ENCODE measurements at places on chromosomes 3 and 15.

GRCh38 chr15:64310036-64310435 is 45.9 kb downstream of the CSNK1G1 start:
- DNase-seq, result no peak

- DNase-seq, result no peak
Observed at GRCh38 chr3:139328356-139328755, 15.5 kb upstream of the MRPS22 start.

- DNase-seq, result no peak
Observed at GRCh38 chr3:103055021-103055520, 620.3 kb downstream of the ZPLD1 start.

DNA sequence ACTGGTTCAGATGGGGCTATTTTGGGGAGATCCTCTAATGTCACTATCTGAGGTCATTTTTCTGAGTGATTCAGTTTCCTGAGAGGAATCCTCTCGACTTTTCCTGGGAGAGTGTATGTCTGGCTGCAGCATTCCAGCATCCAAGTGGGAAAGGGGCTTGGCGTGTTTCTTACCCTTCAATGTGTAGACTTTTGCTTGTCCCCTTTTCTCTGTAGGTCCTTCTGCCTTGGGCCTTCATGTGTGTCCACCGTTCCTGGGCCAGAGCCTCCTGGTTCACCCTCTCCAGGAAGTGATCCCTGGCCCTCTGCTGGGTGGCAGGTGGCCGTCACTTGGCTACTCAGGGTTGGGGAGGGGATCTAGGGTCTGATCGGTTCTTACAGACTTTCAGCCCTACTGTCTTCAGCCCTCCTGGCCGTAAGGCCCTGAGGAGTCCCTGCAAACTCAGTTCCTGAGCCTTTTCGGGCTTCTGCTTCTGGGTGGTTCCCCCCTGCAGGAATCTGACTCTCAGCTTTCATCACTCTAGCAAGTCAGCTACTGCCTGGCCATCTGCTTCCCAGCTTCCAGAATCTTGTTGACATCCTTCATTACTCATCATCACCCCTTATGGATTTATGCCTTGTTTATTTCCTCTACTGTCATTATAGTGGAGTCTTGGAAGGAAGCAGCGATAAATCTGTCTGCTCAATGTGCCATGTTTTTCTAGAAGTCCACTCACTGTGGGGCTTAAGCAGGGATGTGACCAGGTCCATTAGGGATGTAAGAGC is 36.5 kb downstream of the GOLGA6L10 start:
- DNase-seq, result no peak

- no peak for DNase-seq
Observed at GRCh38 chr3:66860771-66861170, 137.3 kb upstream of the KBTBD8 start.

DNA sequence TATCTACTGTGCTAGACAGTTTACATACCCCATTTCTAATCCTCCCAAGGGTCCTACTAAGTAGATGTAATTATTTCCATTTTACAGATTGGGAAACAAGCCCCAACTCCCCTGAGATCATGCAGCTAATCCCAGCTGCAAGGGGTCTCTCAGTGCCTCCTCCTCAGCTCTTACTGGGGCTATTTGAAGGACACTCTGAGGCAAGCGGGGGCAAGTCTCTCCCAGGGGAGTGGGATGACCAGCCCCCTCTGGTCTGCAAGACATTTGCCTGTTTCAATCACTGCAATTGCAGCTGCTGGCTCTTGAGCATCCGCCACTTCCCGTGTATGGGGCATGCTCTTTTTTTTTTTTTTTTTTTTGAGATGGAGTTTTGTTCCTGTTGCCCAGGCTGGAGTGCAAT is 11.4 kb downstream of the LAMP3 start:
- DNase-seq, result no peak

DNA sequence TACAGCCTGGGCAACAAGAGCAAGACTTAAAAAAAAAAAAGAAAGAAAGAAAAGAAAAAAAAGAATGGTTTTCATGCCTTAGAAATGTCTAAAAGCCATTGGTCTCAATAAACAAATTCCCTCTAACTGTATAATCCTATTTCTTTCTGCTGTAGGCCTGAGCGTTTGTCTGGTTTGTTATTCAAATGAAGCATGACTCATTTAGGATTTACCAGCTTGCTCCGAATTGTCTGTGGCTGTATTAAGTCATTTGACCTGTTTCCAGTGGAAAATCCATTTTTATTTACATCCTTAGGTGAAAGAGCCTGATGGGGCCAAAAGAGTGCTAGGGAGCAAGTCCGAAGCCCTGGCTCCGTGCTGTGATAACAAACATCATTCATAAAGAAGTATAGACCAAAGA is 73.8 kb downstream of the BDH1 start:
- DNase-seq, result no peak

GRCh38 chr3:31810991-31811433 is 170.1 kb downstream of the OSBPL10 start:
- no peak for DNase-seq

DNA sequence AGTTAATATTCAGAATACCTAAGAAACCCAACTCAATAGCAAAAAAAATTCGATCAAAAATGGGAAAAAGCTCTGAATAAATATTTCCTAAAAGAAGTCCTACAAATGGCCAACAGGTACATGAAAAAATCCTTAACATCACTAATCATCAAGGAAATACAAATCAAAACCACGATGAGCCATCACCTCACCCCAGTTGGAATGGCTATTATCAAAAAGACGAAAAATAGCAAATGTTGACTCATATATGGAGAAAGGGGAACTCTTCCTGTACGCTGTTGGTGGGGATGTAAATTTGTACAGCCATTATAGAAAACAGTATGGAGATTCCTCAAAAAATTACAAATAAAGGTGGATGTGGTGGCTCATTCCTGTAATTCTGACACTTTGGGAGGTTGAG is 29.6 kb upstream of the SGO1 start:
- DNase-seq, result no peak

DNA sequence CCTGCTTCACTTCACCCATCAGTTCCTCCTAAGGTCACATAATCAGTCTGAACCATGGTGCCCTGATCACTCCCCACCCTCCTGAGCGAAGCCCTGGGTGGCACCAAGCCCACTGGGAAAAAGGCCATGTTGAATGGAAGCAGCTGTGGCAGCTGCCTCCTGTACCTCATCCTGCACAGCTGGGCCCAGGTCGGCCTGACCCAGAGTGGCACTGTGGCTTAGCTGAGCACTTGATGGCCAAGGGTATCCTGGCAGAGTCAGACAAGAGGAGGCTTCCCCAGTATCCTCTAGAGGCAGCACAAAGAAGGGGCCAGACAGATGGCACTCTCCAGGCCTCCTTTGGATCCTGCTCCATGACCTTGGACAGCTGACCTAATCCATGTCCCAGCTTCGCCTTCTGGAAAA is 68.4 kb downstream of the TLE3 start:
- no peak for DNase-seq

GRCh38 chr15:80060356-80061006 is 1.0 kb downstream of the ZFAND6 start:
- DNase-seq, result no peak

DNA sequence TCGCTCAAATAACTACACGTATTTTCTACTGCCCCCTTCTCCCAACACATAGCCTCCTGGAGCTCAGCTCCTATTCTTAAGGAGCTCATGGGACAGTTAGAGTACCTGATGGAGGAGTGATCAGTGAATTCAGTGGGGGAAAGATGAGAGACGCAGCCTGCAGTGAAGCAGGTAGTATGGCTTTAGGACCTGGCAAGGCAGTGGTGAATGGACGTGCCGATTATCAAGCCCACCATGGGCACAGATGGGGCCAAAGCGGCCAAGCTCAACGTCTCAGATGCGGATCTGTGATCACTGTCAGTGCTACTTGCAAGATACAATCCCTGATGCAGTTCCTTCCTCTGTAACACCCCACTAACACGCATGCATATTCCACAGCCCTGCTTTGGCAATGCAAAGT is 45.8 kb upstream of the ATP2B2 start:
- no peak for DNase-seq

- no peak for DNase-seq
Observed at GRCh38 chr15:61605343-61605742, 376.2 kb upstream of the RORA start.

GRCh38 chr3:196757876-196758739 is 18.5 kb downstream of the PAK2 start:
- DNase-seq, result no peak

DNA sequence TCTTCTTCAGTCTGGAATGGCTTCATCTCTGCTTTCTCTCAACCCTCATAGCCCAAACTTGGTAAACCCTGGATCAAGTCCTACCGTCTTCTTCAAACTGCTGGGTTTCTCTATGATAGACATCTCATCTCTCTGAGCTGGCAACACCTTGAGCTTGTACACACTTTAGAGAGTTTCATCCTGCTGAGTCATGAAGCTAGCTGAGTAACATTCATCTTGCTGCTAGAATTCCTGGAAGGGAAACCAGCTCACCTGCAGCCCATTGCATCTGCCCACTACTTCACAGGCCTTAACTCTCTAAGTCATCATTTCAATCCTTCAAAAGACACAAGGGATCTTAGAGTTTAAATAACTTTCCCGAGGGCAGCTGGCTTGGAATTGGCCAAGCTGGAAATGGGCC is 175.5 kb upstream of the RORA start:
- DNase-seq, result no peak

GRCh38 chr3:22380253-22380652 is 629.2 kb upstream of the ZNF385D start:
- DNase-seq, result no peak

DNA sequence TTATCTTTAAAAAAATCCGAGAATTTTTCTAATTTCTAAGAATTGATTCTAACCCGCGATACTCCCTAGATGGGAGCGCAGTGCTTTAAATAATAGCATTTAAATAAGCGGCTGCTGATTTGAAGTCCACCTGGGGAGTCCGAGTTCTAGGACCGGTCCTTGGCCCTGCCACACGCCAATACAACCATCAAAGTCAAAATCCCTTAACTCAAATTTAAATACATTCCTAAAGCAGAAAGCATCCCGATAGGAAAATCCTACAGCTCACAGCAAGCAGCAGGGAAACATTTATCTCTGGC is 508 bp upstream of the ECT2 start:
- DNase-seq, result peak; percentile 17

DNA sequence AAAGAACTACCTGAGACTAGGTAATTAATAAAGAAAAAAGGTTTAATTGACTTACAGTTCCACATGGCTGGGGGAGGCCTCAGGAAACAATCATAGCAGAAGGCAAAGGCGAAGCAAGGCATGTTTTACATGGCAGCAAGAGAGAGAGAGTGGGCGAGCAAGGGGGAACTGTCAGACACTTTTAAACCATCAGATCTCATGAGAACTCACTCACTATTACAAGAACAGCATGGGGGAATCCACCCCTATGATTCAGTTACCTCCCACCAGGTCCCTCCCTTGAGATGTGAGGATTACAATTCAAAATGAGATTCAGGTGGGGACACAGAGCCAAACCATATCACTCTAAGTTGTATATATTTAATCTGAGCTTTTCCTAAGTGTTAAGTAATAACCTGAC is 79.0 kb upstream of the MLF1 start:
- no peak for DNase-seq

- DNase-seq, result peak; percentile 16
Observed at GRCh38 chr3:127673191-127674100, 694 bp downstream of the ABTB1 start.

DNA sequence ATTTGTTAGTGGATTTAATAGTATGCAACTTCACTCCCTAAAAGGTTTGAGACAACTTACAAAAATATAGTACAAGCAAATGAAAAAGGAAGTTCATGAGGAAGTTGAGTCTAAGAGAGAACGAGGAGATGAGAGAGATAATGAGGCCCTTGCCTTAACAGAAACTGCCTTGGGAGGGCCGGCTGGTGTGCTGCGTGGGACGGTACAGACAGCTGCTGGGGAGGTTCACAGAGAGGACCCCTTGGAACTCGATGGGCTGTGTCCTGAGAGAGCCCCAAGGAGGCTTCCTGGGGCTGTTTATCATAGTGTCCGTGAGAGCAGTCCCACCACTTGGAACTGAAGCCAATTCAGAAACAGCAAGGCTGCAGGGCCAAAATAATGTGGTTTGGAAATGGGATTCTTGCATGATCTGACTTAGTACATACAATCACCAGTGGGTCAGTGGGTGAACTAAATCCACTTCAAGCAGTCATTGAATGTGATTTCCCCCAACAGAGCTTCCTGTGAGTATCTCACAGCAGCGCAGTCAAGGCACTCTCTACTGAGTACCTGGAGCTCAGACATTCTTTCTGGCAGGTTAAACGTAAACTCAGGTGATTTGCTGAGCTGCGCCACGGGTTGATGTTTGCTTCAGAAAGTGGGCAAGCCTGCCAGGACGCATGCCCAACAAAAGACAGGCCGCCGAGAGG is 90.8 kb downstream of the CRTC3 start:
- peak; percentile 28 for DNase-seq

GRCh38 chr3:190197346-190197763 is 76.7 kb upstream of the P3H2 start:
- DNase-seq, result no peak

DNA sequence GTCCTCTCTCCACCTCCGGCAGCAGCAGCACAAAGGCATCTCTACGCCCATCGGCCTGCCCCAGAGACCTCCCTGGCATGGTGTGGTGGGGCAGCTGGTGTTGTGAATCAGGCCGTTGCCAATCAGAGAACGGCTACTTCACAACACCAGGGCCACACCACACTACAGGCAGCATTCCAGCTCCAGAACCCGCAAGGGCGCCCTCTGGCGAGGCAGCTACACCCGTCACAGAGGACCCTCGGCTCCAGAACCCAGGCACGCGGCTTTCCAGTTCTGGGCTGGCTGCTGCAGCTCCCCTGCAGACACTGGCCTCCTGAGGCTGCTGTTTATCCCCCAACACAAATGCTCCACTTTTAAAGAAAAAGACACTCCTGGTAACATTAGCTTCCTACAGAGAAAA is 127.5 kb upstream of the TOPAZ1 start:
- peak; percentile 43 for DNase-seq

DNA sequence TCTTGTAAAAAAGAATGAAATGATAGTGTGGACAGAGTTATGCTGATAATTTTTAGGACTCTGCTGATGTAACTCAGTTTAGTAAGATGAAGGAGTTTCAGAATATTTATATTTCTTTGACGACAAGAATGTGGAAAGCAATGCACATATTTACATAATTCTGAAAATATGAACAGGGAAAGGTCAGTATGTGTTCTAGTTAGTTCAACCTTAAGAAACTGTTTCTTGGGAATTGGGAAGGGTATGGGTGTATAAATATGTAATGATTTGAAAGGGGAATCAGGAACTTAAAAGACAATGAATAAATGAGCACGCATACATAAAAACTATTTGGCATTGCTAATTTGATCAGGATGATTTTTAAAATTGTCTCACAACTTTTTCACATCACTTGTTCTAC is 1226.1 kb downstream of the SI start:
- DNase-seq, result no peak

DNA sequence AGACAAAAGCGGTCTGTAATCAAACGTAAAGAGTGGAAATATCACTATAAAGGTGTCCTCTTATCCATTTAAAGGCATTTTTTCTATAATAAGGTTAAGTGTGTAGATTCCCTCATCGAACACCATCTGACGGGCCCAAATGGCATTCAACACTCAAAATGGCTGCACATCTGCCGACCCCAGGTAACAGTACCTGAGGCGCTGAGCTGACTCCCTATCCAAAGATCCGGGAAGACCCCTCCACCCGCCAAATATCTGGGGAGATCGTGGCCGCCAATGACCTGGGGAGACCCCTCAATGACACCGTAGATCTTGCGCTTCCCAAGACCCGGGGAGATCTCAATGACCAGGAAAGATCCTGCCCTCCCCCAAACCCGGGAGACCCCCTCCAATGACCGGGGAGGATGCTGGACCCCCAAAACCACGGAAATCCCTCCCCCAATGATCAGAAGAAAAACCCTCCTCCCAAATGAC is 476 bp downstream of the IP6K2 start:
- peak; percentile 26 for DNase-seq

All from activated B cell treated with CpG ODN at 0.5 μM for 24 hours (primary cell).